OCI-LY7 (cell line): ENCODE measurements at places on chromosomes 7 and 10. TPM values are rescaled to one million over a fixed set of nuclear protein-coding genes. Genes with fewer than 3 reads are reported as not detected.

Gene PNLIPRP3
- not detected in 2 replicates for total RNA-seq

- DNase-seq, result no peak
These were observed 57.2 kb downstream of the ADAM12 start for GRCh38 chr10:126331101-126331500.

Gene ERVW-1
- total RNA-seq, result not detected in 2 replicates

GRCh38 chr7:43077285-43077684, 35.2 kb upstream of the HECW1 start:
- DNase-seq, result no peak

DNA sequence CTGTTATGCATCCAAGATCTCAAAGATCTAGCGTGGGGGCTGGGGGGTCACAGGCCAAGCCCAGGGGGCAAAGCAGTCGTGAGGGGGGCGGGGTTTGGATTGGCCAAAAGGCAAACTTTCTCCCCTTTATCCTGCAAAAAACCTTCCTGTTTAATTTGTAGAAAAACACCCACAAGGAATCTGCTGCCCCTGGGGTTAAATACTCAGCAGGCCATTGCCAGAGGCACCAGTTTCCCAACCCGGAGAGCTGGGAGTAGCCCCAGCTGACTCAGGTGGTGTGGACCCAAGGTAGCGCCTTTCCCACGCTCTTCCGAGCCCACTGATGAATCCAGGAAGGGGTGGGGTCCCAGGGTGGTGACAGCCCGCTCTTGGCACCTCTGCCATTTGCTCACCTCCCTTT, 21.4 kb downstream of the KCP start:
- DNase-seq, result no peak
